ENCODE measurements at places on chromosomes 16 and 17.

DNA sequence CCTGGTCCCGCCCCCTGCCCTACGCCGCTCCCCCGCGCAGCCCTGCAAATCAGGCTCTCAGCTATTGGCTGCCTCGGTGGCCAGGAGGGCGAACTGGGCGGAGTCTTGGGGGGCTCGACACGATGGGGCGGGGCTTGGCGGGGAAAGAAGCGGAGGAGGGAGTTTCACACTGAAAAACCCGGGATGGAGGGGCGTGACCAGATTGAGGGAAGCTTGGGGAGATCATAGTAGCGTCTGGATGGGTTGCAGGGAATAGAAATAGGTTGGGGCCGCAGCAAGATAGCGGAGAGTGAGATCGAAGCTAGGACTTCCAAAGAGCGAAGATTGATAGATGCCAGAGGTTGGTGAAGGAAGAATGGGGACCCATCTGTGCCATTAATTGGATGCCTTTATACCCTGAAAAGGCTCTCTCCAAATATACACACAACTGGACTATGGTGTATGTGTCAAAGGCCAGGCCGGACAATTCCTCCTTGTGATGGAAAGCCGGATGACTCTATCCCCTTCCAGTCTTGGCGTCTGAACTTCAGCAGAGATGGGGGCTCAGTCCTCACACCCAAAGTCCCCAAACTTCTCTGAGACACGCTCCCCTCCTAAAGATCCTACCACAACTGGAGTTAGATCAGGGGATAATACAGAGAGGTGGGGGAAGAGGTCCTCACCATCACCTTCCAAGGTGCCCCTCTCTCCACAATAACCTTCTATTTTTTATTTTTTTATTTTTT is 376 bp upstream of the STAC2 start:
- DNase-seq: no peak

- no peak for DNase-seq
These were observed 6.8 kb downstream of the RSL1D1 start for GRCh38 chr16:11844499-11844898.

GRCh38 chr17:43755389-43755875 is 3.2 kb downstream of the SOST start:
- no peak for DNase-seq

- no peak for DNase-seq
These were observed 948.7 kb downstream of the KCNJ2 start for GRCh38 chr17:71118039-71118438.

- no peak for DNase-seq
These were observed 699 bp upstream of the MAP1LC3B start for GRCh38 chr16:87391324-87391949.

DNA sequence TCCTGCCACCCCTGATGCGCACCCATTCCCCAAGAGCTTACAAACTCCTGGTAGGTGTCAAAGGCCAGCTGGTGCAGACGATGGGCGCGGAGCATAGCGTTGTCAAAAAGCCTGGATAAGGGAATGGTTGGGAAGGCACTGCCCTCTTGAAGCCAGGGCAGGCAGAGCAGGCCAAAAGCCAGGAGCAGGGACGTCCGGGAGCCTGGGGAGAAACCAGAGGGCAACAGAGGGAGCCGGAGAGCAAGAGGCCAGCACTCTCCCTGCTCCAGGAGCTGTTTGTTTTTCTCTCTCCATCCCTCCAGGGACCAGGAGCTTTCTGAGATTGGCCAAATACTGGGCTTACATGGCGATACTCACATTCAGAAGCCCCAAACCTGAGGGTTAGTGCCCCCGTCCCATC is 334 bp downstream of the GH1 start:
- no peak for DNase-seq

DNA sequence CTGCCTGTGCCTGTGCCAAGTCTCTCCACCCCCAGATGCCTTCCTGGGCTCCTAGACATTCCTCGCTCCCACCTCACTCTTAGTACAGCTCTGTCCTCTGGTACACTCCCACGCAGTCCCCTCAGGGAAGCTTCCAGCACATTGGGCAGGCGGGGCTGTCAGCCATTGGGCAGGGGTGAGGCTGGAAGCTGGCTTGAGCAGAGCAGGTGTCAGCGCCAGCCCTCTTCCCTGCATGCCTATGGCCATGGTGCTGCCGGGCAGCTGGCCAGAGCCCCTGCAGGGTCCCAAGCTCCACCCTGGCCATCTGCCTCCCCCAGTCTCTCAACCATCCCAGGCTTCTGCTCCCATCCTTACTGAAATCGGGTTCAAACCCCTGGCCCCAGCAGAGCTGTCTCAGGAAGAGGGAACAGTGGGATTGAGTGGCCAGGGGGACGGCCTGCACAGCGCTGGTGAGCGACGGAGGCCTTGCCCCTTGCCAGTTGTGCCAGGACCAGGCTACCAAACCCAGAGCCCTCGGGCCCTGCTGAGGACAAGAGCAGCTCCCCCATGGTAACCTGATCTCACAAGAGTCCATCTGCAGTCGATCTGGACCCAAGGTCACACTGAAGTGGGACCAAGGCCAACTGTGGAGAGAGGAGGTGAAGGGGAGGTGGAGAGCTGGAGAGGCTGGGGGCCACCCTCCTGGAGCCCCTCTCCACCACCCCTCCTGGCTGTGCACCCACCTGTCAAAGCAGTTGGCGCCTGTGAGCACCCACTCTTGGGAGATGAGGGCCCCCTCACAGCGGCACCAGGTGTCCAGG is 2.4 kb upstream of the B9D1 start:
- DNase-seq: no peak

GRCh38 chr17:13984956-13985355 is 84.3 kb upstream of the COX10 start:
- no peak for DNase-seq

DNA sequence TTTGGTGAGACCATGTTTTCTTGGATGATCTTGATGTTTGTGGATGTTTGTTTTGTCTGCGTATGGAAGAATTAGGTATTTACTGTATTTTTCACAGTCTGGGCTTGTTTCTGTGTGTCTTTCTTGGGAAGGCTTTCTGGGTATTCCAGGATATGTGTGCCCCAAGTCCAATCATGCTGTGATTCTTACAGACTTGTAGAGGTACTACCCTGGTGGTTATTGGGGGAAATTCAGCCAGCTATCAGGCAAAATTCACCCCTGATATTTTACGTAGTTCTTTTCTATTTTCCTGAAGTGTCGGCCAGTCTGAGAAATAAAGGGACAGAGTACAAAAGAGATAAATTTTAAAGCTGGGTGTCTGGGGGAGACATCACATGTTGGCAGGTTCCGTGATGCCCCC is 33.4 kb upstream of the ARL4D start:
- no peak for DNase-seq

GRCh38 chr16:23611936-23612335 is 15.8 kb upstream of the NDUFAB1 start:
- DNase-seq: no peak

DNA sequence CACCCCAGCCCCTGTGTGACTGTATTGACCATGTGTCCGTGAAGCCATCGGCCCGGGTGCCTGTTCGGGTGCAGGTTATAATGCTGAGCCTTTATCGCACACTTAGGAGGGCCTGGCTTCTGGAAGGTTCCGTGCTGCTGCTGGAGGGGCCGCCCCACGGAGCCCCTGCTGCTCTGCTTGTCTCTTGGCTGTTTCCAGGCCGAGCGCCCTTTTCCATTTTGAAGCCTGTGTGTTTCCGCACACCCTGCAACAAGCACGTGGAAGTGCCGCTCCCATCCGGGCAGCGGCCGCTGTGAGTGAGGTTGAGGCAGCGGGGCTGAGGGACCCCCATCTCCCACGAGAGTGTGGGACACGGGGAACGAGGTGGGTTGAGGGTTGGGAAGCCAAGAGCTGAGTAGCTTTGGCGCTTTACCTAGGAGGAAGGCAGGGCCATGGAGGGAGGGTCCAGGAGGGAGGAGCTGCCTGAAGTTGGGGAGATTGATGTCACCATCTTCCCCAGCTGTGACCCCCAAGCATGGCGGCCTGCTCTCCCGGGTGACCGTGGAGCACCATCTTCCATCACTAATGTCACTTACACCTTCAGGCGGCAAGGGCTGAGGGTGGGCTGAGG is 200.1 kb upstream of the GSE1 start:
- no peak for DNase-seq

GRCh38 chr17:82775001-82775823 is 23.3 kb downstream of the TBCD start:
- DNase-seq: no peak

GRCh38 chr16:5065813-5066212 is at the start of gene C16orf89:
Gene C16orf89 (minus strand): TSS chr16:5065956. CDS start chr16:5065908, 48 bp downstream.
- no peak for DNase-seq

DNA sequence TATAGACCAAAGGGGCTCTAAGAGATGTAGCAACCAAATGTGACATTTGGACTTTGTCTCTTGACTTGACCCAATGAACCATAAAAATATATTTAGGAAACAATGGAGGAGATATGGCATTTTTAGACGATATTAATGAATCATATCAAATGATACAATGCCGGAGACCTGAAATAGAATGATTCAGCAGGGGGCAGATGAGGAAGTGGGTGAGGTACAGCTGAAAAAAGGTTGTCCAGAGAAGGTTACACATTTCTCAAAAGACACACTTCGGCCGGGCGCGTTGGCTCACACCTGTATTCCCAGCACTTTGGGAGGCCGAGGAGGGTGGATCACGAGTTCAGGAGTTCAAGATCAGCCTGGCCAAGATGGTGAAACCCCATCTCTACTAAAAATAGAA is 16.5 kb upstream of the SNN start:
- no peak for DNase-seq

DNA sequence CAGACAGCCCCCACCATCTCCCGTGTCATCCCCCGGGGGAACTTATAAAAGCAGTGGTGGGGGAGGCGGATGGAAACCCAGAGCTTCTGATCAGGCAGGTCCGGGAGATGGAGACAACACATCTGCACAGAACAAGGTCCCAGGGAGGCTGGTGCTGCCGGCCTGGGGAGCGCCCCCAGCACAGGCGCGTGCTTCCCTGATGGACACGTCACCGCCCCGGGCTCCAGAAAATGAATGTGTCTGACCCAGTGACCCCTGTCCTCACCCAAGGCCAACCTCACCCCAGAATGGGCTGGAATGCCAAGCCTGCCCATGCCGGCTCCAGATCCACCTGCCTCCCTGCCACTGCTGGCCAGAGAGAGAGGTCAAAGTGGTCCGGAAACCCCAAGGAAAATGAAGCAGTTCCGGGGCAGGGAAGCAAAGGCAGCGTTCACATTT is 12.5 kb downstream of the SLC7A5 start:
- DNase-seq: no peak

GRCh38 chr16:19167710-19168370 is at the start of gene SYT17:
Gene SYT17 (plus strand): TSS chr16:19168240. CDS start chr16:19168647, 407 bp downstream.
- peak; percentile 29 for DNase-seq

GRCh38 chr16:23464196-23464595 is 11.2 kb upstream of the COG7 start:
- DNase-seq: no peak

DNA sequence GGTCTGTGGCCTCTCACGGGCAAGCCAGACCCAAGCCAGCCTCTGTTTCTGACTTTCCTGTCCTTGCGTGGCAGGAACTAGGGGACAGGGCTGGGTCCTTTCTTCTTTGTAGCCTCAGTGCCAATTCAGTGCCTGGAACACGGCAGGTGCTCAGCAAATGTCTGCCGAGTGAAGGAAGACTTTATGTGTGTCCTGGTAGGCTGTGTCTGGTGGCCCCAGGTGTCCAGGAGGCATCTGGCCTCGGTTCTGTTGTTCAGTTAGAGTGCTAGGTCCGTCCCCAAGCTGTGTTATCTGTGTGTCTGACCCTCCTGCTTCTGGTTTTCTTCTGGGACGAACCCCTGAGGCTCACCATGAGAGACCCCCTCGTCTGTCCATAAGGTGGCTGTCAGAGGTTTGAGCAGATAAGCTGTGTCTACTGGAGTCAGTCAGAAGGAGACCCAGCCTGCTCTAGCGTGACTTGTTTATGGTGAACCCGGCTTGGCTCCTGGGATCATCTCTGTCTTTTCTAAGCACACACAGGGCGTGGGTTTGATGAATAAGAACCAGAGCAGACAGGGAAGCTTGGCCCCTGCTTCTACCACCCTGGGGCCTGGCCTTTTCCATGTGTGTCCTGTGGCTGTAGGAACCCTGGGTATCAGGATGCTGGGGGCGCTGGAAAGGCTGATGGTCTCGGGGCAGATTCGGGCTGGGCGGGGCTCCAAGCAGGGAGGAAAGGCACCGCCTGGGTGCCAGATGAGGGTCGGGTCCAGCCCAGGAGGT is 39.3 kb downstream of the ENGASE start:
- no peak for DNase-seq

DNA sequence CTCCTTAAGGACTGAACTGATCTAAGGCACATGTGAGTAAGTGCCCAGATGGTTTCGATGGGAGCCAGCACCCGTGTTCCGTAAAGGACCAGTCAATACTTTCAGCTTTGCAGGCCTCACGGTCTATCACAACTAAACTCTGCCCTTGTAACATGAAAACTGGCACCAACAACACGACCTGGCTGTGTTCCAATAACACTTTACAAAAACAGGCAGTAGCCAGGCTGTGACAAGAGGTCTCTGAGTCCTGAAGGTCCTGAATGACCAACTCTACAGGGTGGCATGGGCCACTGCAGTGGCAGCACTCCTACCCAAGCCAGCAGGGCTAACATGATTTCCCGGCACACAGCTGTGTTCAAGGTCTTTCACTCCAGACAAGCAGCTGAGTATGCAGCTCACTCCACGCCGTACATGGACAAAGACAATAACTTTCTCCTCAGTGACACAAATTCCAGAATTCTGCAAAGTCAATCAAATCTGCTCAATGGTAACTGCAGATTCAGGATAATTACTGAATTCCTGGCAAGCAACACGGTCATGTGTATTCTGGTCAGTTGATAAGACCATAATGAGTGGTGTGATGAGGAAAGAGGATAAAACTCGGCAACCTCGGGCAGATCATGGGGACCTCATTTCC is 15.3 kb downstream of the NPLOC4 start:
- DNase-seq: no peak

DNA sequence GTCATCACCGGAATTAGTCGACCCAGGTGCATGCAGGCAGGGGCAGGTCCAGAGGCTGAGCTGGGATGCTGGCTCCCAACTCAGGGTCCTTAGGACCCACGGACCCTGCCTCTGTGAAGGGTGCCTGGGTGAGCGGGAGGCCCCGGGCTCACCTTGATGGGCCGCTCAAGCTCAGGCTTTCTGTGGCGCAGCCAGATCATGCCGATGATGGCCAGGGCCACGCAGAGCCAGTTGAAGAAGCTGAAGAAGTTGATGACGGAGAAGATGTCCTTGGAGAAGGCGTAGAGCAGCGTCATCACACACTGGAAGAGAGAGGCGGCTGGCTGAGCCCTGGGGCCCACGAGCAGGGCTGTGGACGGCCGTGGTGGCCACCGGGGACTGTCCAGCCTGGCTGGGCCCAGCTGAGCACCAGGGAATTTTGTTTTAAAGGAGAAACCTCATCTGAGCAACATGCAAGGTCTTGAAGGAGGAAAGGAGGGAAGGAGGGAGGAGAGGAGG is 32.9 kb downstream of the SLC7A5 start:
- no peak for DNase-seq

DNA sequence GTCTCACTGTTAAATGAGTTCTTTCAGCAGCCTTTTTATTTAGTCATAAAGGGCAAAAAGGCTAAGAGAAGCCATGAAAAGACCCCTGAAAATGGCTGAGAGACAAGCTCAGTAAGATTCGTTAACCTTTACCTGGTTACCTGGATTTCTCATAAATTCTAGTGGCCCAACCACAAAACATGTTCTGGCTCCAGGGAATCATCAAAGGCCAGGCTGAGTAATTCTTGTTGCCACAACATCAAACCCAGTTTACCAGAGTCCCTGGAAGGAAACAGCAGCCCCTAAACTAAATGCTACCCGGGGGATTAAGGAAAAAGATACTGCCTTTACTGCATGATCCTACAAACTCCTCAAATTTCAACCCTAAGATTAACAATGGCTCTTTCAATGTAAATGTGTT is 15.8 kb downstream of the CYTH1 start:
- DNase-seq: no peak

- DNase-seq: no peak
These were observed 1.2 kb downstream of the KRTAP4-2 start for GRCh38 chr17:41176744-41177387.

GRCh38 chr17:78934681-78935418 is 9.7 kb upstream of the TIMP2 start:
- DNase-seq: no peak

Measured in bone marrow (tissue), 2 donors.